ENCODE measurements at places on chromosomes 1 and 21.

GRCh38 chr1:160874935-160875334, 10.0 kb downstream of the ITLN1 start:
- no peak for DNase-seq

- no peak for DNase-seq
Measured at GRCh38 chr1:244157731-244158438, 106.8 kb downstream of the ZBTB18 start.

DNA sequence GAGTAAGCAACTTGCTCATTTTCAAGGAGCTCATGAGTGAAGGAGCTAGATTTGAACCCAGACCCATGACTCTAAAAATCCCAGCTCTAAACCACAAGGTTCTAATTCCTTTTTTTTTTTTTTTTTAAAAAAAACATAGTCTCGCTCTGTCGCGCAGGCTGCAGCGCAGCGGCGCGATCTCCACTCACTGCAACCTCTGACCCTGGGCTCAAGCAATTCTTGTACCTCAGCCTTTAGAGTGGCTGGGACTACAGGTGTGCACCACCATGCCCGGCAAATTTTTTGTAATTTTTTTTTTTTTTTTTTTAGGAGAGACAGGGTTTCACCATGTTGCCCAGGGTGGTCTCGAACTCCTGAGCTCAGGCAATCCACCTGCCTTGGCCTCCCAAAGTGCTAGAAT, 13.8 kb downstream of the SRSF4 start:
- no peak for DNase-seq

DNA sequence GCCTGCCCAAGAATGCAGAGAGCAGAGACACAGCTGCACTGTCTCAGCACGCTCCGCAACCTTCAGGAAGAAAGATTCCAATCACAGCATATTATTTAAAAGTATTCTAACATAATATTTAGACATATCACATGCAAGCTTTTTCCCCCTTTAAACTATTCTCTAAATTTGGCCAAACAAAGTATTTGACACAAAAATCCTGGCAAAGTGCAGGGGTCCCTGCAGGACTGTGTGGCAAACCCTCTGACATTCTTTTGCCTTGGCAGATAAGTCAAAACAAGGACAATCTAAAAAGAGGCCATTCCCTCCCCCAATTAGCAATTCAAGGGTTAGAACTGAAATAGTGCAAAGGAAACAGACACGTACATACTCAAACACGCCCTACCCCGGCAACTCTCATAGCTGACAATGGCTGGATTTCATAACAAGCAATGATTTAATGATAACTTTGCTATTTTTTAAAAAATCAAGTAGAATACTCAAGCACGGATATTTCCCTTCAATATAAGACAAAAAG, 225.3 kb downstream of the MRPL39 start:
- no peak for DNase-seq

DNA sequence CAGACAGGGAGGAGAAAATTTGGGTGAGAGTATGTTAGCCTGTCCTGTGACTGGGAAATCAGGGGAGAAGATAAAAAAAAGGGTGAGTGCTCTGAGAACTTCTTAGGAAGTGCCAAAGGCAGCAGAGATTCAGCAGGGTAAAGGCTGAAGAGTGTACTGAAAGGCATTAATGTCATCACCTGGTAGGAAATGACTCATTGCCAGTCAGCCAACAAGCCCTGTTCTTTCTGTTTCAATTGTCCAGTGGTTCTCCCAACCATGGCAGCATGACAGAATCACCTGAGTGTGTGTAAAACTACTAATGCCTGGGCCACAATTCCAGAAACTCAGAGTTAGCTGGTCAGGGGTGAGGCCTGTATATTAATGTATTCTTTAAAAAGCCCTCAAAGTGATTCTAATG, 83.5 kb downstream of the INTS7 start:
- DNase-seq = no peak

DNA sequence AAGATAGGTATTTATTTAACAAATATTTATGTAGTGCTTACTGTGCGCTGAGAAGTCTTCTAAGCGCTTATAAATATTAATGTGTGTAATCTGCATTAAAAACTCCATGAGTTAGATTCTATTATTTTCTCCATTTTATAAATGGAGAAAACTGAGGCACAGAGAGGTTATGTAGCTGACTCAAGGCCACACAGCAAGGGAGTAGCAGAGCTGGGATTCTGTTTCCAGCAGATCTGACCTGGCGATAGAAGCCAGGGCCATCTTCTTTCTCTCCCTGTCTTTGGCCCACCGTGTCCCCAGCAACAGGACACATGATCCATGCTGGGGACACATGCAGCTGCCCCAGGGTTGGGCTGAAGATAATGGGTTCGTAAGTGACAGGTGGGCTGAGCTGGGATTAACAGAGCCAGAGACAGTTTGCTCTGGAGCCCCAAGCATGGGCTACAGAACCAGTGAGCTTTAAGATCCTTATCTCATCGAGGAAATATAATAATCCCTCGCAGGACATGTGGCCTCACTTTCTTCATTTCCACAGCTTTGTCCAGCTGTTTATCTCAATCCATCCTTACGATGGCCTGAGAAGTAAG, 30.3 kb downstream of the IGSF21 start:
- no peak for DNase-seq

GRCh38 chr21:26293141-26293946, 122.8 kb upstream of the APP start:
- no peak for DNase-seq

- no peak for DNase-seq
Measured at GRCh38 chr1:151729966-151730291, 8.6 kb downstream of the RIIAD1 start.

- DNase-seq = no peak
Measured at GRCh38 chr1:87165177-87165576, 163.5 kb upstream of the LMO4 start.

DNA sequence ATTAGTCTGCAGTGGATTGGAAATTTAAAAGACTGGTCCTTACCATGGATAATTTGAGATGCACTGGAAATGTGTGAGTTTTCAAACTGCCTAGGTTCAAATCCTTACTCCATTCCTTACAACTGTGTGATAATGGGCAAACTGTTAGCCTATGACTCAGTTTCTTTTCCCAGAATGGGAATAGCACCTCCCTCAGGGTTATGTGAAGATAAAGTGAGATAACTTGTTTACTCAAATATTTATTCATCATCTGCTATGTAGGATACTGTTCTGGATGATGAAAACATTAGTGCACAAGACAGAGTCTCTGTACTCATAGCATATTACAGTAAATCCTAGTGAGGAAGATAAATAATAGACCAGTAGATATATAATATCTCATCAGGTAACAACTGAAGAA, 28.6 kb downstream of the LRIG2 start:
- DNase-seq = no peak

DNA sequence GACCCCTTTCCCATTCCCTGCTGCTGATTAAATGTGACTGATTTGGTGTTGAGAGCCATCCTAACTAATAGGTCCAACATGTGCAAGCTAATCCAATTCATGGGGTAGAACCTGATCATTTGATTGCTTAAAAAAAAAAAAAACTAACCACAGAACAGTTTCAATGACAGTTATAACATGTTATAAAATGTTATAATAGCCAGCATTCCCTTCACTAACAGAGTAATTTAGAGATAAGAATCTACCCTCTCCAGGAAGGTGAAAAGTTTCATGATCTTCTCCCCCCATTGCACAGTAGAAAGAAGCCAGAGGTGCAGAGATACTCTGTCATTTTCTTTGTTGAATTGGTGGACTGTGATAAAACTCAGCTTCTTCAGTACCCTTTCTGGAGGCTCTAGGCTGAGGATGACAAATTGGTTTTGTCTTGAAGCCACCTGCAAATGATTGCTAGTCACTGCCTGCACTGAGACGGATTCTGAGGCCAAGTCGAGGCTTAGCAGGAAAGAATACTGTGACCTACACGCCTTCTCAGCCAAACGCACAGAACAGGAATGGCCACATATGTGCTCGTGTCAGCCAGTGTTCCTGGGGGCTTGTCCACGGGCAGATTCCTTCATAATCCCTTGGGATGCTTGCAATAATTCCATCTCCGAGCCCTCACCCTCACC, 215.7 kb upstream of the IRF2BP2 start:
- DNase-seq = no peak

All from NCI-H1092 treated with DMSO at 0.1 percent for 48 hours (cell line).